ENCODE measurements at places on chromosomes 5 and 9.

DNA sequence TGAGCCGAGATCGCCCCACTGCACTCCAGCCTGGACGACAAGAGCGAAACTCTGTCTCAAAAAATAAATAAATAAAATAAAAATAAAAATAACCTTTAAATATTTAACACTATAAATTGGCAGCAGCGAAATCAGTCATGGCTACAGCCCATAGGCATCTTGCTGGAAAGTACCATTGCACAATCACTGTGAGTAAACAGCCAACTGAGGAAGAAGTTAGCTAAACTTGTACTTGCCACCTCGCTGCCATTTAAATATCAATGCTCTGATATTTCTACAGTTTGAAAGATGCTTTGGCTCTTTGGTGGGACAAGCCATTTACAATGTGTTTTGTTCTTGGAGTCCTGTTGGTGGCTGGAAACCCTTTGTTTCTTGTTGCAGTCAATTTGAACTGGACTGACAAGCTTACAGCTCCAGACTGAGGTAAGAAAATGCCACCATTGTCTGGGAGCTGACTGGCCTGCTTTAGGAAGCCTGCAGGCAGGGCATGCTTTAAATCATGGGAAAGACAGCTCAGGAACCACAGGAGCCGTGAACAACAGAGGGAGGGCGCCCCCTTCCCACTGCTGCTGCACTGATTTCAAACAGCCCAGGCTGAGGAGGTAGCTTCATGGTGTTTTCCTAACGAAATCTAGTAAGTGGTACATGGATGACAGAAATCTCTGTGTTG is 322.8 kb upstream of the RFX3 start:
- no peak for DNase-seq

DNA sequence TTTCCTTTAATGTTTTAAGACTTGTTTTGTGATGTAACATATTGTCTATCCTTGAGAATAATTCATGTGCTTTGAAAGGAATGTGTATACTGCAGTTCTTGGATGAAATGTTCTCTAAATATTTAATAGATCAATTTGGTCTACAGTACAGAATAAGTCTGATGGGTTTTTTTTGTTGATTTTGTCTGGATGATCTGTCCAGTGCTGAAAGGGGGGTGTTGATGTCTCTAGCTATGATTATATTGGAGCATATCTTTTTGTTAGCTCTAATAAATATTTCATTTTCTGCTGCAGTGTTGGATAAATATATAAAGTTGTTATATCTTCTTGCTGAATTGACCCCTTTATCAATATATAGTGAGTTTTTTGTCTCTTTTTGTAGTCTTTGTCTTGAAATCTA is 269.9 kb upstream of the TUSC1 start:
- no peak for DNase-seq

DNA sequence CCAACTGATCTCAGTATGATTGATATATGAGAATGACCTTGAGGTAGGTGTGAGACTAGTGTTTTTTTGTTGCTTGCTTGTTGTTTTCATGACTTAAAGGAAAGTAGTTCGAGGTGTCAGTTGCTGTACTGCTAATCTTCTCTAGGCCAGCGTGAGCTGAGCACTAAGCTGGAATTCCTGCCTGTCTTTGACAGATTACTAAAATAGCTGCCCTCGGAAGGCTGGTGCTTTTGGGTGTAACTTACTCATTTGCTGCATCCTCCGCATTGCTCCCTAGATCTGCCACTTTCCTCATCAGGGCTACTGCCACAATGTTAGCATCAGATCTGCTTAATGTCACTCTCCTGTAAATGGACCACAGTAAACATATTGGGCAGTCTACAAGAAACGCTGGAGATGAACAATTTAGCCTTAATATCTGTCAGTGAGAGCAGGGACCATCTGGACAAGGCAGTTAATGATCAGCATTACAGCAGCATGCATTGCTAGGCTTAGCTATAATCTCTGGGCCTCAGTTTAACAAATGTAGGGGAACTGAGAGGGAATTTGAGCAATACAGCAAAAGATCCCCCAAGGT is 106.6 kb upstream of the CDH6 start:
- no peak for DNase-seq

- DNase-seq: no peak
These were observed 8.6 kb upstream of the PITX1 start for GRCh38 chr5:135042595-135042994.

GRCh38 chr9:114538241-114538640 is 33.0 kb upstream of the WHRN start:
- DNase-seq: peak; percentile 15

- no peak for DNase-seq
These were observed 92.9 kb downstream of the INIP start for GRCh38 chr9:112624711-112625707.

- DNase-seq: no peak
These were observed 76.7 kb downstream of the FAM170A start for GRCh38 chr5:119706049-119706448.

DNA sequence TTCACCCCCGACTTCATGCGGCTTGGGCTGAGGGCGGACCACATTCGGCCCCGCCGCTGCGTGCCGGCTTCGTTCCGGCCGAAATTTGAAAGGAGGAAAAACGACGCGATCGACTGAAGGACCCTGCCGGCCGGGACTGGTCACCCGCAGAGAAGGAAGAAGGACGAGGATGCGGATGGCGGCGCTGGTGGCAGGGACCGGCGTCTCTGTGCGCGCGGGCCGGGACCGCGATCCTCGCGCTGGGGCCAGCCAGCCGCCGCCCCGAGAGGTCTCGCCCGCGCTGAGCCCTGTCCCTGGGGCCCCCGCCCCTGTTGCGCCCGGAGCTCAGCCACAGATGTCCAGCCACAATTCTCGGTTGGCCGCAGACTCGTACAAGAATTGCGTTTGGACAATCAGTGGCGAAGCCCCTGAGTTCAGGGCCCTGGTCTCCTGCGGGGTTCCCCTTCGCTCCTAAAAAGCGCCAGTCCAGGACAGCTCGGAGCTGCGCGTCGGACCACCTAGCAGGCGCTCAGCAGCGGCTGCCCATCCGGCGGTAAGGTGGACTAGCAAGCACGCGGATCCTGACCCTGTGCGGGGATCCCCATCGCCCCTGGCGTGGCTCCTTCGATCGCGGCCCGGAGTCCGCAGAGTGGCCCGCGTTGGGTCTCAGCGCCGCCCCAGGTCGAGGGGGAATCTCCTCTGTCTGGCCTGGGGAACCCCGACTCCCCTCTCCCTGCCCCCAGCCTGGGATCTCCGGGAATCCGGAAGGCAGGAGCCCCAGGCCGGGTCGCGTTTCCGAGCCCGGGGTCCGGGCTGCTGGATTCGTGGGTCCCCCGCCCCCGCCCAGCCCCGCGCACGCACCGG is 21.3 kb downstream of the URM1 start:
- no peak for DNase-seq

DNA sequence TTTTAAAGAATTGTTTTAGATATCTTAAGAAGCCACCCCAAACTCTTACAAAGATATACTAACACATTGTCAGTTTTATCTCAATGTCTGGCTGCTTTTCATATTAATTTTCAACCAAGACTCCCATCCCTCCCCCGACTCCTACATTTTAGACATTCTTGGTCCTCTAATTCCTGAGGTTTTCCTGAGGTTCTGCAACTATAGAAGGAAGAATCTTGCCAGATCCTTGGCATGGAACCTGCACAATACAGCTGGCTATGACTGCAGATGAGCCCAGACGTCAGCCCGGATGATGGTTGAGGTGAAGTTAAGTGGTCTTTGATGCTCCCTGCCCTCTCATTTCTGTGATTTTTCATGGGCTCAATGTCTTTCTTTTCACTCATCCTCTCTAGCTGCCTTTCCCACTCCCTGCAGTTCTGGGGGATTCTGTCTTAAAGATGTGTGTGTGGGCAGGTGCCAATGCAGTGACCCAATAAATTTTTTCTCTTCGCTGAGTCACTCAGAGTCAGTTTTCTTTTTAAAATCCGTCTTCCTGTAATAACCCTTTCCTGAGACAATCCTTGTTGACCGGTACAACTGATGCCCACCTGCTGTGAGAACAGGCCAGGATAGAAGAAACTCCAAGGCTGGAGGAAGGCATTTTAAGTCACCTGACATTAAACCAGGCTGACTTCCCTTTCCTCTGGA is 237.8 kb upstream of the GAS1 start:
- no peak for DNase-seq

- DNase-seq: no peak
These were observed 331.3 kb upstream of the SEMA6A start for GRCh38 chr5:116905885-116906284.

GRCh38 chr9:78238046-78239038 is 2.5 kb downstream of the CEP78 start:
- peak; percentile 16 for DNase-seq

GRCh38 chr5:454936-455335 is 12.0 kb downstream of the EXOC3 start:
- DNase-seq: no peak

- no peak for DNase-seq
These were observed 148.9 kb downstream of the ENC1 start for GRCh38 chr5:74491586-74491985.
